ENCODE measurements at places on chromosomes 7 and 10.

DNA sequence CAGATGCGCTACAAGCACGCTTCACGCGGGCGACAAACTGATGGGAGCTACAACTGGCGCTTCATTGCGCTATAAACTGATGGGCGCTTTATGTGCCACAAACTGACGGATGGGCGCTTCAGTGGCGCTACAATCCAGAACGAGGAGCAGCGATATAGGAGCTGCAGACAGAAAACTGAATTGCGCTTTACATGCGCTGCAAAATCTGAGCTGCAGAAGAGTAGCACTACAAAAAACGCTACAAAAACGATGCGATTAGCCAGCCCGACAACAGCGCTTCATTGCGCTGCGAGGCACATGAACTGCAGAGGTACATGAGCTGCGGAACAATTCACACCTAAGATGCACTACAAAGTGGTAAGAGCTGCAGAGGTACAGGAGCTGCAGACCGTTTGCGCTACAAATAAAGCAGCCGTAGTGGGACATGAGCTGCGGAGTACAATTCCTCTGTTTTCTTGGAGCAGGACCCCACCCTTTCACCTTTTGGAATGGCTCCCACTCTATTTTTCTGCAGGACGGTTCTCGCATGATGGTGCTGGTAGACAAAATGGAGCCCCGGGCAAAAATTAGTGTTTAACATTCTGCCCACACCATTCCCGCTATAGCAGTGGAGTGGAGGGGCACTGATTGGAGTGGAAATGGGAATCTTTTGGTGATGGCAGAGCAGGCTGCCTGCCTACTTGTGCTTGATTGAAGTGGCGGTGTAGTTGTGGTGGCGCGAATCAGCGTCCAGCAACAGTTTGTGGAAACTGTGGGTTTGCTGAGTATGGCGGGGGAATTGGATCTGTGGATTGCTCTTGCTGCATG, 1.2 kb upstream of the SGCE start:
- DNase-seq: peak; percentile 85

GRCh38 chr7:138753610-138754009, 44.2 kb upstream of the TMEM213 start:
- no peak for DNase-seq

GRCh38 chr7:4207011-4207410, 475.1 kb upstream of the FOXK1 start:
- DNase-seq: no peak

- DNase-seq: no peak
These were observed 109.0 kb upstream of the KLF6 start for GRCh38 chr10:3893901-3894563.

GRCh38 chr7:134643131-134643530, 3.5 kb upstream of the BPGM start:
- DNase-seq: no peak

- DNase-seq: no peak
These were observed 395.9 kb downstream of the AUTS2 start for GRCh38 chr7:69994218-69994617.

Data from NCI-H2171 treated with DMSO at 0.1 percent for 48 hours (cell line).